ENCODE measurements at places on chromosomes 16 and 17. TPM values are rescaled to one million over a fixed set of nuclear protein-coding genes. Genes with fewer than 3 reads are reported as not detected.

SMCR8 gene
- 1.7 TPM for polyA plus RNA-seq

YPEL2 gene
- polyA plus RNA-seq, result 6.1 TPM

KRTAP1-5 gene
- polyA plus RNA-seq, result not detected

KRTAP17-1 gene
- polyA plus RNA-seq, result not detected

ABCC11 gene
- polyA plus RNA-seq, result not detected

MT1F gene
- 107 TPM for polyA plus RNA-seq

HASPIN gene
- polyA plus RNA-seq, result 0.07 TPM

PDILT gene
- not detected for polyA plus RNA-seq

KRTAP4-1 gene
- polyA plus RNA-seq, result not detected

ATP2A3 gene
- 26.1 TPM for polyA plus RNA-seq

NPIPA7 gene
- 18.6 TPM for polyA plus RNA-seq

FNDC8 gene
- not detected for polyA plus RNA-seq

CRISPLD2 gene
- polyA plus RNA-seq, result 42.1 TPM

PDE6G gene
- polyA plus RNA-seq, result 2.6 TPM

DNAAF8 gene
- 1.9 TPM for polyA plus RNA-seq

SPNS3 gene
- polyA plus RNA-seq, result 3.8 TPM

GNG13 gene
- not detected for polyA plus RNA-seq

MT1G gene
- 26.4 TPM for polyA plus RNA-seq

SCNN1B gene
- 0.33 TPM for polyA plus RNA-seq

TSPOAP1 gene
- polyA plus RNA-seq, result 4.7 TPM

EFTUD2 gene
- 30.5 TPM for polyA plus RNA-seq

NAGLU gene
- 39.5 TPM for polyA plus RNA-seq

TBC1D3 gene
- not detected for polyA plus RNA-seq
